ENCODE measurements at places on chromosomes 2 and 18. TPM values are rescaled to one million over a fixed set of nuclear protein-coding genes. Genes with fewer than 3 reads are reported as not detected.
A peak's percentile ranks its signal among the peaks of the same experiment; 100 is the strongest.

DNA sequence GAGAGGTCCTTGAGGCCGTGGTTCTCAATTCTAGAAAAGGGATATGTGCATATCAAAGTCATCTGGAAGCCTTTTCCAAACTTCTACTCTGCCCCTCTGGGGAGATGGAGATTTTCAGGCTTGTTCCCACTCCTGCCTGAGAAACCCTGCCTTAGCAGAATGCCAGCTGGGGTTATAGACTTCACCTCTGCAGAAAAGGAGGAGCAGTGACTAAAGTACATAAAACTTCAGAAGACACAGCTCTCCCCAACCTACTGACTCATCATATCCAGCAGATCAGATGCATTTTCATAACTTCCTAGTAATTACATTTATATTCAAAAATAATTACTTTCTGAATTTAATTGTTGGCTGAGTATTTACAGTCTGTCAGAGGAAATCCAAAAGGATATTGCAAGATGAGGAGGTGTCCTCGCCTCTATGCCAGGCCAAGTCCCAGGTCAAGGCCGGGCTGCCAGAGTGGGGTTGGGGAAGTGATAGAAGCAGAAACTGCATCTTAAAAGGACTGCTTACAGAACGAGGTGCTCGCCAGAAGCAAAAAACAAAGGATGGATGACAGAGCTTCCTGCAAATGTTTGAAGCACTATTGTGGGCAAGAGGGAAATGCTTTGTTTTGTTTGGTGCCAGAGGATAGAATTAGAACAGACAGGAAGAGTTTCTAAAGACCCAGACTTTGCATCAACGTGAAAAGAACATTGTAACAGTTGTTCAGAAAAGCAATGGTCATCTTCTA is 75.6 kb upstream of the APCDD1 start:
- no peak for DNase-seq

Gene KCNE4
- total RNA-seq = 21.5 TPM

GRCh38 chr2:137823196-137823595 is 141.1 kb upstream of the HNMT start:
- DNase-seq = no peak

DNA sequence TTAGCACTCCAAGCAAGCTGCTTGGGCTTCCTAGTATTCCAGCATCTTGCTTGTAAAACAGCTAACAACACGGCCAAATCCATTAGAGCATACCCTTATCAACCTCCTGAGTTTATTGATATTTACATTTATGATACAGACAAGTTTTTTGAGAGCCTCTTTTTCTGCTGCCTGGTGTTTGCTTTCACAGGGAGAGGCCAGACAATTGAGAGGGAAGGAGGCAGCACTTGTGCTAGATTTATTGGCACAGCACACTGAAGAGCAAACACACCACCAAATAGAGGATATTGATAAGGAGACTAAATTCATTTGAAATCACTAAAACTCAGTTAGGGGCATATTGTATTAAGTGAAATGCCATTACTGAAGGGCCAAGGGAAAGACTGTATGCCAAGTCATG is 1142.3 kb upstream of the FANCL start:
- no peak for DNase-seq

GRCh38 chr2:136110526-136110925 is 7.4 kb downstream of the CXCR4 start:
- no peak for DNase-seq

- DNase-seq = peak; percentile 11
Measured at GRCh38 chr2:38528534-38528933, 74.2 kb downstream of the HNRNPLL start.

DNA sequence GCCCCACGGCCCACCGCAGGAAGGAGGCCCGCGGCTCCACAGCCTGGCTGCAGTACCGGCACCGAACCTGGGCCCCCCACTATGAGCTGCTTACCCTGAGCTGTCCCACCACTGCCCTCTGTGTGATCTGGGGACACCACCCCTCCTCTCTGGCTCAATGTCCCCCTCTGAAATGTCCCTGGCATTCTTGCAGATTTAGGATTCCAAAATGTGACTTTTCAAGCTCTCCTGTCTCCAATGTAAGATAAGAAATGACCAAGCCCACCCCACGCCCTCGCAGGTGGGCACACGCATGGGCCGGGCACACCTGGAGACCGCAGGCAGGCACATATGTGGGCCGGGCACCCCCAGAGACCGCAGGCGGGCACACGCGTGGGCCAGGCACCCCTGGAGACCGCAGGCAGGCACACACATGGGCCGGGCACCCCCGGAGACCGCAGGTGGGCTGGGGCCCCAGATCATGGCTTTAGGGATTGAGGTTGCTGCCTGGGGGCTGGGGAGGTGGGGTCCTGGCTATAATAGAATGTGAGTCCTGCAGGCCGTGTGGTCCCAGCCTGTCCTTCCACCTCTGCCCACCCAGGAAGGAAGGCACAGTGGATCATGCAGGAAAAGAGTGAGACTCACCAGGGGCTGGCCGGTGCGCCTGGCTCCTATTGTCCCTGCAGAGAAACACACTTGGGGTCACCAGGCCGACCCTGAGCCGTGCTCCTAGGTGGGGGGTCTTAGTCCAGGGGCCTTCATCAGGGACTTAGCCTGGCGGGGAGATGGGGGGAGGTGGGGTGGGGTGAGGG is 7.2 kb downstream of the PDCD1 start:
- no peak for DNase-seq

DNA sequence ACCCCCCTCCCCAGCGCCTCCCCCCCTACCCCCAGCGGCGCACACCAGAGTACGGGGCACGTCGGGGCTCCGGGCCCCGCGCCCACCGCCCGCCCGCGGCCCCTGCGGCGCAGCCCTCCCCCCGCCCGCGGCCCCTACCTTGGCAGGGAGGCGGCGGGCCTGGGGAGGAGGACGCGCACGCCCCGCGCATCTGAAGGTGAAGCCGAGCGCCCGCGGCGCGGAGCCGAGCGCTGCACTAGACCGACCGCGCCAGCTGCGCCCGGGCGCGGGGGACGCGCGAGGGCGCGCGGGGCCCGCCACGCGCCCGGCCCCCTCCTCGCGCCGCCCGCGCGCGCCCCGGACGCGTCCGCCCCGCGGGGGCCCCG is at the start of gene ZNF516:
Gene ZNF516, minus strand, starts transcription at position 237 of the 365 bp plus-strand sequence. CDS start 52,188 bp downstream, outside the sequence.
- peak; percentile 79 for DNase-seq

Gene ALK
- total RNA-seq = 0.30 TPM

- DNase-seq = no peak
Measured at GRCh38 chr2:72271766-72272641, 124.3 kb upstream of the CYP26B1 start.

Gene MRPS5
- 38.3 TPM for total RNA-seq

DNA sequence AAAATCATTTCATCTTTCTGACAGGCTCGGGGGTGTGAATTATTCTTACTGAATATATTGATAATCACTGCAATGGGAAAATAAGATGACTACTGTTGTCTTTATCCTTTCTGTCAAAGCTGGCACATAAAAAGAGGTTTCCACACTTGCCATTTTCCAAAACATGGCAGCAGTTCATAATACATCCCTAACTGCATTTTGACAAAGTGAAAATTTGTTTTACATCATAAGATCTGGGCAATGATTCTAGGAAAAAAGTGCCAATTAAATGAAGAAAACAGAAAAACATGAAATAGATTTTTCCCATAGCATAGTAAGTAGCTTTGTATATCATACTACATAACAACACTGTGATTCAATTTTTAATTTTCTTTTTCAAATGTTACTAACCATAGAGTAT is 65.4 kb downstream of the ERBB4 start:
- DNase-seq = no peak

Gene SAG
- not detected for total RNA-seq

- no peak for DNase-seq
Measured at GRCh38 chr2:160646684-160647444, 153.3 kb upstream of the RBMS1 start.

DNA sequence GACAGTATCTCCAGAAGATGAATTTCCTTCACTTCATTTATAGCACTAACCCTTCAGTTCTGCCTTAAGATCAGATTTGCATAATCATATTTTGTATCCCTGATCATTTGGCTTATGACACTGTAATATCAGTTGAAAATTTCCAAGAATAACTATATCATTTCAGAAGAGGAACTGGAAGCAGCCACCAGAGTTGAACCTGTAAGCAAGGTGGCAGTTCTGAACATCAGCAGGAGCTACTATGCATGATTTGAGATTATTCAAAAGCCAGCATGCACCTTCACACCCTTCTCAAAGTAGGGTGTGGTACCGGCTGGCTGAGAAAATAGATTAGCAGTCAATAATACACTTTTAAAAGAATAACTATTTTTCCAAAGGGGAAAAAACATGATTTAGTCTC is 328.2 kb downstream of the DLGAP1 start:
- DNase-seq = no peak

Gene UPP2
- not detected for total RNA-seq

DNA sequence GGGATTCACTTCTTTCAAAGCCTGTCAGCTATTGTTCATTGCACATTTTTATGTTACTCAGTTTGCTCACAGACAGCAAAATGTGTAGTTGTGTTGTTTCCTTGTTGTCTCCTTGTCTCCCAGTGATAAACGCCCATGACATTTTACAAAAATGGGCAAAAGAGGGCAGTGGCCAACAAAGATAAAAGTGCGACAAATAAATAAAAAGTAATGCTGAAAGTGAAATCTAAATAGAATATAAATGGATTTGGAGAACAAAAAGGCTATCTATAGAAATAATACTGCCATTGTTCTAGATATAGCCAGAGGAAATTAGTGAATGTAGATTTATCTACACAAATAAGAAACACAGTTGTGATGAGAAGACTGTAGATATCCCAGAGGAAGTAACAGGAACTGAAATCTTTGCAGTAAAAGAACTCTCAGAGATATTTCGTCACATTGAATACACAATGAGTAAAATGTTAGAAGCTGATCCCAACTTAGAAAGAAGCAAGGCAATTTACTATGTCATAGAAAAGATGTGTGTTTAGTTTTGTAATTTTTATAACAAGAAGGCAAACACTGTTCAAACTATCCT is 1186.2 kb upstream of the FAM98A start:
- no peak for DNase-seq

- no peak for DNase-seq
Measured at GRCh38 chr2:173001664-173002604, 73.7 kb upstream of the MAP3K20 start.

DNA sequence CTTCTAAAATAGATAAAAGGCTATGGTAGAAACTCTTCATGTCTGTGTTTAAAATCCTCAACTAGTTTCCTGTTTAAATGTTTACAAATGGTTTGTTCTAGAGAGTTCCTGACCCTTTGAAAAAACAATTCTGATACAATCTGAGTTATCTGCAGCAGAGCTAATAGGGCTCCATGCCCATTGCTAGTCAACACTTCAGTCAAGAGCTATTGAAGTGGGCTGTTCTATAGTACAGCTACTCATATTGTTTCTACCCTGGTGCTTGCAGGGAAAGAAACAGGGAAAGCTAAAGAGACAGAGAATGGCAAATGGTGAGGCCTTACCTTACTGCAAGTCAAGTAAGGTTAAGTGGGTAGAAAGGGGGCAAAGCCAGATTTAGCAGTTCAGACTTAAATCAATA is 112.3 kb upstream of the CAVIN2 start:
- DNase-seq = no peak

DNA sequence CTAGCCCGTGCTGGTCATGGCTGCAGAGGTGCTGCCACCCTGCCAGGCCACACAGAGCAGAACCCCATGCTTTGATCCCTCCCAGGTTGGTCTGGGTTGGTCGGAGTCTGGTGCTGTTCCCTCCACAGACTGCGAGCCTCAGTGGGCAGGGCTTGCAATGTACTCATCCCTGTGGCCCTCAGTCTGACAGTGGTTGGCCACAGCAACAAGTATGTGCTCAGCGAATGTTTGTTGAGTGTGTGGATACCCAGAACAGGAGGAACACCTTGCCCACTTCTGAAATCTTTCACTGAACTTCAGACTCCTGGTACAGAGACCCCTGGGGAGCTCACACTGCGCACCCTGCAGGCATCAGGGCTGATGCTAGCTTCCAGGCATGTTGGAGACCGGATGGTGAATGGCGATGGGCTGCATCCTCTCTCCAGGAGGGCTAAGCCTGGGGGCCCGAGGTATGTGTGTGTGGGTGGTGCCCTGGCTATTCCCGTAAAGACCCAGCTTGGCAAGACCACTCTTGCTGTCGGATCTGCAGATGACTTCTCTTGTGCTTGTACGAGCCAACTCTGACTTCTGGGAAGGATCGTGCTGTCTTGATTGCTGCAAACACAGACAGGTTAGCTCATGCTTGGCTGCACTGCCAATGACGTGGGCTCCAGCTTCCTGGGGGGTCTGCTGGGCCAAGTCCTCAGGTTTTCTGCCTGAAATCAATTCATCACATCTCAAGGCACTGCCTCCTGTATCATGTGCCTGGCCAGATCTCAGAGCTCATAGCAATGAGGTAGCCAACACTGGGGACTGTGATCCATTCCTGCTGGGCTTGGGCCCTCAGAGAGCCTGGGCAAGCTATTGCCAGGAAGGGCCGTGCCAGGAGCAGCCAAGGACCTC is 43.7 kb downstream of the RHOB start:
- no peak for DNase-seq

GRCh38 chr2:74554820-74555531 is 456 bp downstream of the DOK1 start:
- peak; percentile 74 for DNase-seq

DNA sequence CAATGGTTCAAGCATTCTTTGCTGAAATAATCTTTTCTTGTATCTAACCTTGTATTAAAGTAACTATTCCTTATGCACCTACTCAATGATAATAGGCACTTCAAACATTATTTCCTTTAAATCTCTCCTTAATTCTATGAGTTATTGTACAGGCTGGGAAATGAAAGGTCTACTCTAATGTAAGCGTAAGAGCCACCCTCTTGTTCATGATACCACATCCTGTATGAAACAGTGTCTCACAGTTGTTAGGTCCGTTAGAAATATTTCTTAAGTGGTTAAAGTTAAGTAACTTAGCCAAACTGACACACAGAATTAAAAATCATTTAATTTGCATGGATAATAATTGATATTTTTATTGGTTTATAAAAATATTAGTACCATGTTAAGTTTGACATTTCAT is 162.5 kb upstream of the RPRM start:
- DNase-seq = no peak

Gene RAB17
- total RNA-seq = 4.5 TPM

Gene EML6
- total RNA-seq = 2.6 TPM

Gene VAMP8
- total RNA-seq = 40.5 TPM

DNA sequence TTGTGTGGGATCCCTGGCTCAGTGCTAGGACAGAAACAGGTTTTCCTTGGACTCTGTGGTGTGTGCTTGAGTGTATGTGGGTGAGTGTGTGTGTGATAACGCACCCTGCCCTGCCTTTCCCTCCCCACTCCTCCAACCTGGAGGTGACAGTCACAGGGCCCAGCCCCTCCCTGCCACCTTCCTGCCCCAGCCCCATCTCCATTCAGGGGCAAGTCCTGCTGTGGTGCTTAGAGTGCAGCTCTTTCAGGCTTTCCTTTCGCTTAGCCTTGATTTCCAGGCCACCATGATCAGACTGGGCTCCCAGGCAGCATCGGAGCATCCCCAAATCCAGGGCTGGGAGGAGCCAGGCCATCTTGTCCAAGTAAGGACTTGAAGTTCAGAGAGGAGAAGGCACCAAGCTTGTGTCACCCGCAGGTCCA is 185.2 kb downstream of the ZFP36L2 start:
- no peak for DNase-seq

- no peak for DNase-seq
Measured at GRCh38 chr2:218896501-218897393, 16.1 kb downstream of the WNT10A start.

GRCh38 chr2:236744281-236744705 is 174.7 kb downstream of the ACKR3 start:
- DNase-seq = no peak
